ENCODE measurements at places on chromosomes 3 and 15.

GRCh38 chr3:64240396-64240795 is 15.1 kb upstream of the PRICKLE2 start:
- no peak for DNase-seq

- no peak for DNase-seq
Observed at GRCh38 chr15:95129574-95129973, 898.2 kb downstream of the MCTP2 start.

- no peak for DNase-seq
Observed at GRCh38 chr3:73614419-73614818, 10.3 kb downstream of the PDZRN3 start.

GRCh38 chr15:92909136-92909781 is 9.1 kb downstream of the CHD2 start:
- DNase-seq, result no peak

- no peak for DNase-seq
Observed at GRCh38 chr3:47015151-47015550, 35.7 kb downstream of the NBEAL2 start.

DNA sequence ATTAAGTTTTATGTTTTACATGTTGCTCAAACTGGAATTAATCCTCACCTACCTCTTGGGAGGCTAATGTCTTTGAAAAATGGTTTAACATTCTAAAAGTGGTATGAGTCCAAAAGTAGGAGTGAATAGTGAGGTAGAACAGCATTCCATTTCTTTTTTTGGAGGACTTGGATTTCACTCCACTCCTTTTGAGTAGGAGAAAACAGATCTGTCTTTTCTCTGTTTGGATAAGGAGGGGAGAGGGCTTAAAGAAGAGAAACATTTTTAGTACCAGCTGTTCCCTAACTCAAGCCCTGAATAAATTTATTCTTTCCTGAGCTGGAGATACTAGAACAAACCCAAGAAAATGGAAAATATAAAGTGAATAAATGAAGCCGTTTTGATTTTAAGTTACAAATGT is 687.9 kb downstream of the MECOM start:
- no peak for DNase-seq

DNA sequence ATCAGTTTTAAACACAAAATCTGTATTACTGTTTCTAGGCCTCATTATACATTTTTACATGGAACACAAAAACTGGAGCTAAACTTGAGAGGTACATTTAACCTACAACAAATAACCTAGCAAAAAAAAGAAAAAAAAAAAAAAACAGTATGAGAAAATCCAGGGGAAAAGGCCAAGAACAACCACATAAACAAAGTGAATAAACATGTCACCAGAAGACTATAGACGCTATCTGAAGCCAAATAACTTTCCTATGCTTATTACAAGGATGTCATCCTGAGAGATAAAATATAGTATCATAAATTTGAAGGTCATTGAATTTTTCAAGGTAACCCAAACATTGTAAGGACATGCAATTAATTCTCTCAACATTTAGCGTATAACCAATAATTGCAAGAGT is 911.6 kb downstream of the ROBO1 start:
- no peak for DNase-seq

DNA sequence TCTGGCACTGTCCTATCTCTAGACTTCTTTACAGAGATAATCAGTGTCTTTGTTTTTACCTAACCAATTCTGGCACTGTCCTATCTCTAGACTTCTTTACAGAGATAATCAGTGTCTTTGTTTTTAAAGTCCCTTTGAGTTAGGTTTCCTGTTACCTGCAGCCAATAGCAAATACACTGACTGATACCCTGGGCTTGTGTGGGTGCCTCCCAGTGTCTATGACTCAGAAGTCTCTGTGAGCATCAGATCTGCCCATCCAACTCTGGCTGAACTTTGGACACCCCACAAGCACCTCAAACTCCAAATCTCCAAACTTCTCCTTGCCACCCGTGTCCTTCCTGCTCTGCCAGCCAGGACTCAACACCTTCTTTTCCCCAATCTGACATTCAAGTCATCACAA is 30.4 kb downstream of the SLC41A3 start:
- DNase-seq, result no peak

GRCh38 chr3:194967151-194968117 is 281.8 kb downstream of the FAM43A start:
- no peak for DNase-seq

DNA sequence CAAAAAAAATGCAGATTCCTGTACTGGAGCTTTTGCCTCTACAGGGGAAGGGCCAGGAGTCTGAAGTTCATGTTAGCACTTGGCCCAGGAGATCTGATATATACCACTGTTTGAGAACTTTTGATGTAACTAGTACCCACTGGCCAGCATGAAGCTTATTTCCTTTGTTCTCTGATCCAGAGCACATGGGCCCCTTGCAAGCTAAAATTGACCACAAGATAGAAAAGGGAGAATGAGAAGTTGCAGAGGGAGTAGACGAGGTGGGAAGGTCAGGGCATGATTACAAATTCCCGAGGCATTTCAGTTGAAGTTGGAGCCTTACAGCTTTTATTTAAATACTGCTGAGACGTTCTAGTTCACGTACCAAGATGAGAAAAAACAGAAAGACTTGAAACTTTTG is 28.2 kb downstream of the TGM4 start:
- DNase-seq, result no peak

DNA sequence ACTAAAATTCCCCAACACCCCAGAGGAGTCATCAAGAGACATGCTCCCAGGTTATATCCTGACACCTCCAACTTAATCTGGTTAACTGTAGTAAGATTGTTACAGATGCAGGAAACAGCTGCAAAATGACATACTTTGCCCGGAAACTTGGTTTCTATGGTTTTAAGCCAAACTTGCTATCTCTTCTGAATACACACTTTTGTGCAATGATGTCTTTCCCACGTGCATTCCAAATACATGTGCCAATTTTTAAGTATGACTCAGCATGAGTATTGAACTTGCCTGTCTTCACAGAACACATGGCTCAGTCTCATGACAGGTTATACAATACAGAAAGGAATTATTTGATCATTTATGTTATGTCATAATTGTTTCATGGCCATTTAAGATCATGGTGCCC is 207.0 kb upstream of the DCBLD2 start:
- no peak for DNase-seq

DNA sequence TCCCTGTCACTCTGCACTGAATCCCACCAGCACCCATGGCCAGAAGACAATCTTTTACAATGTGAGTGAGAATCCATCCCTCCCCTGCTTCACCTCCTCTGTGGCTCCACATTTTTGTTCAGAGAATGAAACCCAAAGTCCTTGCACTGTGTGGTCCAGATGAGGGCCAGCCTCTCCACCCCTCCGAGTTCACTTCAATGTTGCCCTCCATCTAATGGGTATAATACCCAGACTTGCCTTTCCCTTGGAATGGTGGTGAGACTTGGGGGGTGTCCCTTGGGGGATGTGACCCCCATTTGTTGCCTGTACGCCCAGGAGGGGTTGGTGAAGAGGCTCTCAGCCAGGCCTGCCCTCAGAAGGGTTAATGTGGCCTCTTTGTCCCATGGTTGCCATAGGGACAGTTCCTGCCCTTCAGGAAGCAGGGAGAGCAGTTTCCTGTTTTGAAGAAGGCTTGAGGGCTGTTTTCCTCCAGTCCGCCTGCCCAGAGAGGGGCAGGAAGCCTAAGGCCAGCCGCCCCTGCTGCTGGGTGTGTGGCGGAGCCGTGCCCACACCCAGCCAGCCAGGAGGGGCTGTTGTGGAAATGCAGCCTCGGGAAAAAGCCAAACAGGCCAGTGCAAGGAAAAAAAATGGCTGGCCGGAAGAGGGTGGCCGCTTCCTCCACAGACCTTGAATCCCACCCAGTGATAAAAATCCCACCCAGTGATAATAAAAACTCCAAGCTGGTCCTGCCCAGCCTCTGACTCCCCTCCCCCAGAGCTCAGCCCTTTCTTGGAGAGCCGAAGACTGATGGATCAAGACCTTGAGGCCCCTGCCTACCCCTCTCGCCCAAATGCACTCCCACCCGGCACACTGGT is 14.6 kb upstream of the FGD5 start:
- no peak for DNase-seq

GRCh38 chr3:138775254-138775595 is 59.5 kb downstream of the PIK3CB start:
- no peak for DNase-seq

DNA sequence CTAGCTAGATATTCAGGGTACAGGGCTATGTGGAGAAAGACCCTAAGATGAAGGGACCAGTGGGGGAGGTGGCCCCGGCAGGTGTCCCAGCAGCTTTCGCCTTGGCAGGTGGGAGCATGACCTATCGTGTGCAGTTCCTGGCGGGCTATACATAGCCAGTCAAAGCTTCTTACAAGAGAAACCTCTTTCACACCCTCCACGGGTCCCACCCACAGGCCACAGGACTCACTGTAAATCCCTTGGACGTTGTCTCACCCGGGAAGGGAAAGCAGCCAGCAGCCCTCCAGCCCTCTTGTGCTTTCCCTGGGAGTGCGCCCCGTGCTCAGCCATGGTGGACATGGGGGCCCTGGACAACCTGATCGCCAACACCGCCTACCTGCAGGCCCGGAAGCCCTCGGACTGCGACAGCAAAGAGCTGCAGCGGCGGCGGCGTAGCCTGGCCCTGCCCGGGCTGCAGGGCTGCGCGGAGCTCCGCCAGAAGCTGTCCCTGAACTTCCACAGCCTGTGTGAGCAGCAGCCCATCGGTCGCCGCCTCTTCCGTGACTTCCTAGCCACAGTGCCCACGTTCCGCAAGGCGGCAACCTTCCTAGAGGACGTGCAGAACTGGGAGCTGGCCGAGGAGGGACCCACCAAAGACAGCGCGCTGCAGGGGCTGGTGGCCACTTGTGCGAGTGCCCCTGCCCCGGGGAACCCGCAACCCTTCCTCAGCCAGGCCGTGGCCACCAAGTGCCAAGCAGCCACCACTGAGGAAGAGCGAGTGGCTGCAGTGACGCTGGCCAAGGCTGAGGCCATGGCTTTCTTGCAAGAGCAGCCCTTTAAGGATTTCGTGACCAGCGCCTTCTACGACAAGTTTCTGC is 15.0 kb downstream of the GRK7 start:
- no peak for DNase-seq

GRCh38 chr3:59655418-59656015 is 605.7 kb upstream of the CFAP20DC start:
- DNase-seq, result no peak
